ENCODE measurements at places on chromosomes 5 and 9.

GRCh38 chr9:93354451-93354850 lies 97.0 kb upstream of the FAM120A start:
- no peak for DNase-seq

- peak; percentile 24 for DNase-seq
These were observed 11.9 kb downstream of the CAPSL start for GRCh38 chr5:35926389-35927051.

DNA sequence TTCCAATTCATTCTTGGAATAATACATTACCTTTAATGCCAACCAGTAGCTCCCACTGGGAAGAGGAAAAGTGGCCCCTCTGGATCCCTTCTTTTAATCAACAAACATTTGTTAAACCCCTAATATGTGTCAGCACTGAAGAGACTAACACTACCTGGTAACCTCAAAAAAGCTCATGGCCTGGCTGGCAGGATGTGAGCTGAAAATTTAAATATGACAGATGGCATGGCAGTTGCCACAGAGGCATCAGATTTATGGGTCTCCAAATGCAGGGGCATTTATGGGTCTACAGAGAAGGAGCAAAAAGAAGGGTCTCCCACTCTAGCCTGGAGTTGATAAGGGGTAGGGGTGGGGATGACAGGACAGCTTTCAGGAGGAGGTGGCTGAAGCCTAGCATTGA lies 12.5 kb downstream of the DNAH5 start:
- DNase-seq, result no peak

DNA sequence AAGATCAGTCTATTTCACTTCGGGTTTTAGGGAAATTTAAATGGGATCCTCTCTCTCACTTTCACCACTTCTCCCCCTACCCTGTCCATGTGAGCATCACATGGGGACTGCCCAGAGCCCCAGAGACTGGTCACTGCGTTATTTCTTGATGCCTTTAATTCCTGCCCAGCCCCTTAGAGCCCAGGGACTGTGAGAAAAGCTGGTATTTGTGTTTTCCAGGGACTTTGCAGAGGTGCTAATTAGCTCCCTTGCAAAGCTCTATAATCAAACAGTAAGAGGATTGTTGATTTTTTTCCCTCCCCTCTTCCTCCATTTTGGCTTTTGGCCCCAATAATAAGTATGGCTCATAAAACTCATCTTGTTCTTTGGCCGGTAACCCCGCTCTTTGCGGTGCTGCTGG lies 35.6 kb downstream of the NTRK2 start:
- no peak for DNase-seq

DNA sequence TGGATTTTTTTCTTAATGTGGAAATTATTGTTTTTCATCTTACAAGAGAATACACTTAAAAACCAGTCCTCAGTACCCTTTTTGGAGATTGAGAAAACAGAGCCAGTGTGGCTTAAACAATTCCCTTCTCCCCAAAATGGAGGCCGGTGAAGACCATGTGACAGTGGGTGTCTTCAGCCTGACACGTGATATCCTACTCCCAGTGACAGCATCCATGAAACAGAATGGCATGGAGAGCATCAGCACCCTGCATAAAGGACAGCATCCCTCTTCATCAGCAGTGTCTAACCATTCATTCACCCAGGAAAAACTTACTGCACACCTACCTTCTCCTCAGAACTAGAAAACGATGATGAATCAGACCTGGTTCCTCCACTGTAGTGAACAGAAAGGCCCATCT lies 103.4 kb upstream of the RAI14 start:
- DNase-seq, result no peak

DNA sequence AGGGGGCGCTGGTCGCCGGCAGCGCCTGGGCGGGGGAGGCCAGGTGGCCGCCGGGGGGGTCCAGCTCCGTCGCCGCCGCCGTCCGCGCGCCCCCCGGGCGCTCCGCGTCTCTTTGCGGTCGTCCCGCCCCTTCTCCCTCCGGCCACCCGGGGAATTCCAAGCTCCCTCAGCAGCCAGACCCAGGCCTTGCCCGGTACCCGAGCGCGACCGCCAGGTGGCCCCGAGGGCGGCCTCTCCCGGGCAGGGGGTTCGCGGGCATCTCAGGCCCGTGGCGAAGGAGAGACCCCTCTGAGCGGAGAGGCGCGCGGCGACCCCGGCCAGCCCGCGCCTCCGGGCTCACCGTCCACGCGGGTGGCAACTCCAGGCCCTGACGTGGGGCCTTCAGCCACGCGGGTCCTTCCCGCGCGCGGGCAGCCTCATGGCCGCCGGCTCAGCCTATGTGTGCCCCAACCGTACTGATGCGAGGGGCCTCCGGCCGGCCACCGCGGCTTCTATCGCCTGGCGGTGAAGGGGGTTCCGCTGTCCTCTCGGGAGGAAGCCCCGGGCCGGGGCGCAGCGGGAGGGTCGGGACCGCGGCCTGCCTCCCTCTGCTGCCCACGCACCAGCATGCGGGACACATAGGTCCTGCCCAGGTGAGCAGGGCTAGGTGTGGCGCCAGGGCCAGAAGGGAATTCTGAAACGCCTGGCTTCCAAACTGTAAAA lies 529 bp upstream of the NRARP start:
- no peak for DNase-seq

GRCh38 chr5:95035891-95036685 lies 248.8 kb downstream of the MCTP1 start:
- no peak for DNase-seq

GRCh38 chr5:124395287-124395686 lies 351.2 kb downstream of the ZNF608 start:
- DNase-seq, result no peak

GRCh38 chr5:150444770-150445169 lies 4.8 kb downstream of the RPS14 start:
- DNase-seq, result no peak

GRCh38 chr5:50964746-50965653 lies 298.6 kb downstream of the PARP8 start:
- DNase-seq, result no peak

GRCh38 chr9:134375430-134376385 lies 49.5 kb downstream of the RXRA start:
- DNase-seq, result no peak

DNA sequence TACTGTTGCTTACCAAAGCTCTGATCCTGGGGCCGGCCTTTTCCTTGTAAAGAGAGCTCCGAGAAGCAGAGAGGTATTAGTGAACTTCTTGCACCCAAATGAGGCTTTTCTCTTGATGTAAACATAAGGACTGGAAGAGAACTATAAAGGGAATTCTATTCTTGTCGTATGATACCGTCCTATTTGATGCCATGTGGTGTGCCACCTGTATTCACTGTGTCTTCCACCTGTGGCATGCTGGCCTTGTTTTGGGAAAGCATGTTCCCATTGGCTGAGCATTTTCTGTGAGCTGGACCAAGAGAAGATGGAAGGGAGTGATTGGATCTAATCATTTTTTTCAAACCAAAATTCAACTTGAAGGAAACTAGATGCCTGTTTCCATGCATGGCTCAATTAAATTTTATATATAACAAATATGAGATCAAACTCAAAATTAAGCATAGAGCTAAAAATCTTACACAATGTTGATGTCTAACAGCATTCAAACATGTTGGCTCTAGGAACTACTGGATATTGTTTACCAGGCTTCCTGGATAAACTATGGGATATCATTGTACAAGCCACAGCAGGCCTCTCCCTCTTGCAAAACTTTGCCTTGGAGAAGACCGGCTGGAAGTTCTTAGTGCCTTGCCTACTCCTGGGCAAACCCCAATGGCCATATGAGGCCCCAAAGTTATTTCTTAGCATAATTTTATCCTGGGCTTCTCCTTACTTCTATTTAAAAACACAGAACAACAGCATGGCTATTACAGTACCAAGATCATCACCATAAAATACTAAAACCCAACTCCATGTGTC lies 115.3 kb downstream of the TSSK1B start:
- no peak for DNase-seq

DNA sequence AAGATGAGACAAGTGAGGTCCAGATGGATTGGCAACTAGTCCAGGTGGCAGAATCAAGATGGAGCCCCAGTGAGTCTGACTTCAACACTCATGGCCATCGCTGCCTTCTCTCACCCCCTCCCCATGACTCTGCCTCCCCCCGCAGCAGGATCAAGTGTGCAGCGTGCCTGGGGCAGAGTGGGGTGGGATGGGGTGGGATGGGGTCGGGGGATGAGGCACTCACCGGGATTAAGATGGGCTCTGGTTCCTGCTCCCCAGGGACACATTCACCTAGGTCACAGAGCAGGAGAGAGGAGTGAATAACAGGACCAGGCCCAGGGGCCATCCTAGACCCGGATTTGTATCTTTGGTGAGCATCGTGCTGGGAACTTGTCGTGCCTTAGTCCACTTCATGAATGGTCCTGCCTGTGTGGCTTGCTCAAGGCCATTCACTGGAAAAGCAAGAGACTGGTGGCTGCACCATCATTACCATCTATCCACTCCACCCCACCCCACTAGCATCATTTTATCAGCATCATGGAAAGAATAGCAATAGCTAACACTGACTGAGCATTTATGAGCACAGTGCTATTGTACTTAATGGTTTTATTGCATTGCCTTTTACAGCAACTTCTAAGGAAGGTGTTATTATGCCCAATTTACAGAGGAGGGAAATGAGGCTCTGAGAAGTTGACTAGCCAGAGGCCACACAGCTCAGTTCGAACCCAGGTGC lies 8.5 kb downstream of the AMBP start:
- no peak for DNase-seq

- no peak for DNase-seq
These were observed 123.8 kb upstream of the KLF4 start for GRCh38 chr9:107613321-107613720.

DNA sequence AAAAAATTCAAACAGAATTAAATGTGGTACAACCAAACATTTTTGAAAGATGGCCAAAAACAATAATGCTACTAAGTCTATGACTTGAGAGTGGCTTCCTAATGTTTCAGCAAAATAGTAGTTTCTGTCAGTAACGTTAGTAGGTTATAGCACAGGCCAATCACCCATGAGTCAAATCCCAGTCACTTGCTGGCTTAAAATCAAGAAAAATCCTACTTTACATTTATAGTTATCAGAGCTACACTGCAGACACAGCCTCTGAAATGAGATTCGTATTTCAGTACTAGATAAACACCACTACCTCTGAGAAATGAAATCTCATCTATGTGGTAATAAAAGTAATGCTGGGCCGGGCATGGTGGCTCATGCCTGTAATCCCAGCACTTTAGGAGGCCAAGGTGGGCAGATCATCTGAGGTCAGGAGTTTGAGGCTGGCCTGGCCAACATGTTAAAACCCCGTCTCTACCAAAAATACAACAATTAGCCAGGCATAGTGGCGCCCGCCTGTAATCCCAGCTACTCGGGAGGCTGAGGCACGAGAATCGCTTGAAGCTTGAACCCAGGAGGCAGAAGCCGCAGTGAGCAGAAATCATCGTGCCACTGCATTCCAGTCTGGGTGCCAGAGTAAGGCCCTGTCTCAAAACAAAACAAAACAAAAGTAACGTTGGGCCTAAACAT lies 6.1 kb downstream of the ZDHHC21 start:
- no peak for DNase-seq

DNA sequence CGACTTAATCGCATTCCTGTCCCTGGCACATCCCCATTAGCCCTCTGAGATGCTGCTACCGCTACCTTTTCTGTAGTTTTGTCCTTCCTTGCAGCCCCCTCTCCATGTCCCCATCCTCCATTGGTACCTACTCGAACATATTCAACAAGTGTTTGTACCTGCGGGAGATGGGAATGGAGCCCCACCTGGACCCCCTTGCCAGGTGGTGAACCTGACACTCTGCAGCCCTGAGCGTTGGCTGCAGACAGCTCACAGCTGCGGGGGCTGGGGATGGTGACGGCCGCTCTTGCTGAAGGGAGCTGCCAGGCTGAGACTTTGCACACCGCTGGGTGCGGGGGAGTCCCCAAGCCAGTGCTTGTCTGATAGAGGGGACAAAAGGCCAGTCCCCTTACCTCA lies 96.3 kb upstream of the DAP start:
- no peak for DNase-seq

DNA sequence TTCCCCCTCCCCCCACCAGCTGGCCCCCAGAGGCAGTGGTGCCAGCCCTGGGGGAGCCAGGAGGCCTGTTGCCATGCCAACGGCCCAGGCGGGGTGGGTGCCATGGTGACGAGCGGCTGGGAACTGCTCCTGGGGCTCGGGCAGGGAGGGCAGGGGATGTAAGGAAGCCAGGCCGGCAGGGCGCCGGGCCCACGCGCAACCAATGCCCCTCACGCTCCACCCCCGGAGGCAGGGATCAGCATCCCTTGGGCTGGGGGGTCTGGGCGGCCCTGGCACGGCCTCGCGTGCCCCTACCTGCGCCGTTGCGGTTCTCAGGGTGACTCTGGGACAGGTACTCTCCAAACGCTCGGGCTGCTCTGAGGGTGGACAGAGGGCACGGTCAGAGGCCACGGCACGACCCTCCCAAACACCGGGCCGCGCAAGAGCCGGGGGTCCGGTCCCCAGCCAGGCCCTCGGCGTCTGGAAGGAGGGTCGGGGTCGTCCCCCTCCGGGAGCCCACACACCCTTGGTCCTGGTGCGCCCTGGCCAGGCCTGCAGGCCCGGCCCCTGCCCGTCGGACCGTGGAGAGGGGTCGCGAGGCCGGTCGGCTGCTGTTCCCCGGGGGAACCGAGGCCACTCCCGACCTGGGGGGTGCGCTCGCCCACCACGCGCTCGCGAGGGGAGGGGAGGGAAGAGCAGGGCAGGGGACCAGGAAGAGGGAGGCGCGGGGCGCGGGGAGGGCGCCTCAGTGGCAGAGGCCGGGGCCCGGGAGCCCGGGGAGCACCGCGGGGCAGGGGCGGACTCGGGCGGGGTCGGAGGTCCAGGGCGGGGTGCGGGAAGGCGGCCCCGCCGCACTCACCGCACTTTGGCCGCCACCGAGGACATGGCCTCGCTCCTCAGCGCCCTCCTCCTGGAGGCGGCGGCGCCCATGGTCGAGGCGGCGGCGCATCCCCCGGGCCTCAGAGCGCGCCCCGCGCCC lies 661 bp downstream of the NSMF start:
- DNase-seq, result no peak

- DNase-seq, result no peak
These were observed 43.2 kb upstream of the UGCG start for GRCh38 chr9:111853450-111853827.

DNA sequence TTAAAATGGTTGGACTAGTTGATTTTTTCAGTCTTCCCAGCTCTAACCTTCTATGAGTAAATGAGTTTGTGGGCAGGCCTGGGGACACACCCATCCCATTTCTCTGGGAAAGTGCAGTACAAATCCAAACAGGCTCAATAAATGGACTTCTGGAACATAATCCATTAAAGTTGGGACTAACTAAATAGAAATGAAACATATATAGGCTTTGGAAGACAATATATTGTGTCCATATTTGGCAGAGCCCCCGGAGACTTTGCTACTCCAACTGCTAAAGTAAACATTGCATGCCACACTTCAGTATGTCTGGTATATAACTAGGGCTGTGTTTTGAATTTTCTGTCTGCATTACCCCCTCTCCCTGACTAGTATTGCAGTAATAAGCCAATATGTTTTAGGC lies 191.4 kb upstream of the DAB2 start:
- DNase-seq, result no peak

- DNase-seq, result no peak
These were observed 41.7 kb upstream of the RPS23 start for GRCh38 chr5:82319651-82320376.

GRCh38 chr9:70936536-70936935 lies 184.9 kb downstream of the TRPM3 start:
- DNase-seq, result no peak

- no peak for DNase-seq
These were observed 14.6 kb upstream of the HABP4 start for GRCh38 chr9:96435345-96435744.

- DNase-seq, result no peak
These were observed 78.1 kb downstream of the MACROH2A1 start for GRCh38 chr5:135320718-135321484.

Measured in stimulated activated CD8-positive, alpha-beta memory T cell treated with anti-CD3 and anti-CD28 coated beads, Interleukin-2, amount 100 ng/mL, for 1 hour (primary cell).